SJSA1 (cell line): ENCODE measurements at places on chromosomes 6 and 20. TPM values are rescaled to one million over a fixed set of nuclear protein-coding genes. Genes with fewer than 3 reads are reported as not detected.

Gene DLL1
- 0.03 TPM in 1 of 2 replicates, not detected in the other for total RNA-seq

Gene NMBR
- total RNA-seq = not detected in 2 replicates

Gene FNDC1
- 4.9 and 5.7 TPM in 2 replicates for total RNA-seq

Gene GTF3C6
- total RNA-seq = 157 and 191 TPM in 2 replicates

Gene CALHM5
- total RNA-seq = 6.2 and 7.2 TPM in 2 replicates

GRCh38 chr6:119207327-119207726 lies 128.9 kb upstream of the FAM184A start:
- H3K36me3 ChIP-seq = no peaks in the 10 kb centered on the region
- no peaks in the 10 kb centered on the region for H3K4me1 ChIP-seq
- H3K27me3 ChIP-seq = no peaks in the 10 kb centered on the region

GRCh38 chr6:131685266-131685780 lies 15.9 kb downstream of the OR2A4 start:
- no peak overlapping the region for H3K4me3 ChIP-seq
- H3K27me3 ChIP-seq = no peaks in the 10 kb centered on the region
- no peaks in the 10 kb centered on the region for H3K36me3 ChIP-seq
- no peak for DNase-seq
- H3K27ac ChIP-seq = no peak overlapping the region
- peaks cover 10% of the 10 kb centered on the region for H3K4me1 ChIP-seq

- H3K36me3 ChIP-seq = no peaks in the 10 kb centered on the region
- H3K4me1 ChIP-seq = peaks cover 5% of the 10 kb centered on the region
- no peak overlapping the region for H3K4me3 ChIP-seq
- no peaks in the 10 kb centered on the region for H3K27me3 ChIP-seq
Observed at GRCh38 chr20:10360878-10361277, 73.1 kb downstream of the MKKS start.

- peak; percentile 76 for DNase-seq
- H3K27ac ChIP-seq = peak overlapping the region; percentile 84
- no peak overlapping the region for H3K4me3 ChIP-seq
- H3K36me3 ChIP-seq = no peaks in the 10 kb centered on the region
- no peaks in the 10 kb centered on the region for H3K27me3 ChIP-seq
- H3K4me1 ChIP-seq = peaks cover 29% of the 10 kb centered on the region
Observed at GRCh38 chr6:10369896-10370295, 45.0 kb downstream of the TFAP2A start.

- H3K27me3 ChIP-seq = no peaks in the 10 kb centered on the region
- no peaks in the 10 kb centered on the region for H3K4me1 ChIP-seq
- H3K4me3 ChIP-seq = no peak overlapping the region
Observed at GRCh38 chr20:52379723-52380336, 188.3 kb upstream of the ZFP64 start.

- H3K27me3 ChIP-seq = no peaks in the 10 kb centered on the region
- H3K27ac ChIP-seq = no peak overlapping the region
- no peak for DNase-seq
- no peaks in the 10 kb centered on the region for H3K36me3 ChIP-seq
- H3K4me3 ChIP-seq = no peak overlapping the region
- 0 out of 2 replicates have a peak, but pooled peaks cover 5% of the 10 kb centered on the region for H3K4me1 ChIP-seq
Observed at GRCh38 chr6:165574220-165575157, 88.6 kb downstream of the PDE10A start.

GRCh38 chr6:114997813-114998292 lies 655.0 kb upstream of the HS3ST5 start:
- no peaks in the 10 kb centered on the region for H3K36me3 ChIP-seq
- no peak overlapping the region for H3K27ac ChIP-seq
- no peaks in the 10 kb centered on the region for H3K4me1 ChIP-seq

DNA sequence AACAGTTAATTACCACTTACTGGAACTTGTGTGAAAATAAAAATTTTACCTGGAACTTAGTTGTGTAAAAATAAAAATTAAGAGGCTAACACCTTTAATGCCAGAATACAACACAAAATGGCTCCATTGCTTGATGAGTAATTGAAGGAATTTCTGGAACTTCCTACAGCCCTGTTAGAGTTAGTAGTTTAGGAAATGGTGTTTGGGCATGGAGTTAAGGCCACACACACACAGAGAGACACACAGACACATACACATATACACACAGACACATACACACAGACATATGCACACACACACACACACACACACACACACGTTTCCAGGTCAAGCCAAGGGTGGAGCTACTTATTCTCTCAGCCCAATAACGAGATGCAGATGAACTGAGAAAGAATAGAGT lies 20.6 kb upstream of the CST3 start:
- no peaks in the 10 kb centered on the region for H3K36me3 ChIP-seq
- H3K4me3 ChIP-seq = no peak overlapping the region
- no peaks in the 10 kb centered on the region; the same call in 1 of the 2 replicates for H3K27me3 ChIP-seq
- no peak overlapping the region for H3K27ac ChIP-seq
- H3K4me1 ChIP-seq = peaks cover 7% of the 10 kb centered on the region

DNA sequence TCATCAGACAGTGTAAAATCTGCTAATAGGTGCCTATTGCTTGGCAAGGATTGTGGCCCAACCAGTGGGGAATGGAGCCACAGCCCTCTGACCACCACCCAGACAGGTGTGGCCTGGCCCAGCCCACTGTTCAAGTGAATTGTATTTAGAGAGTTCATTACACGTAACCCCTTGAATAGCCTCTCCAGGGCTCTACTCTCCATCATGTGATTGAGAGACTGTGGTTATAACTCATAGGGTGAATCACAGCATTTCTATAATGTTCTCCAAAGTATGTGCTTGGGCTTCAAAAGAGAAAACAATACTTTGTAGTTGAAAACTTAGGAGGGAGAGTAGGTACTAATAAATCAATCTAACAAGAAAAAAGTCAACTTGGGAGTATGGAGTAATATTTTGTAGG lies 38.4 kb downstream of the ALDH8A1 start:
- DNase-seq = peak; percentile 18
- peaks cover 23% of the 10 kb centered on the region for H3K4me1 ChIP-seq
- H3K27ac ChIP-seq = no peak overlapping the region

DNA sequence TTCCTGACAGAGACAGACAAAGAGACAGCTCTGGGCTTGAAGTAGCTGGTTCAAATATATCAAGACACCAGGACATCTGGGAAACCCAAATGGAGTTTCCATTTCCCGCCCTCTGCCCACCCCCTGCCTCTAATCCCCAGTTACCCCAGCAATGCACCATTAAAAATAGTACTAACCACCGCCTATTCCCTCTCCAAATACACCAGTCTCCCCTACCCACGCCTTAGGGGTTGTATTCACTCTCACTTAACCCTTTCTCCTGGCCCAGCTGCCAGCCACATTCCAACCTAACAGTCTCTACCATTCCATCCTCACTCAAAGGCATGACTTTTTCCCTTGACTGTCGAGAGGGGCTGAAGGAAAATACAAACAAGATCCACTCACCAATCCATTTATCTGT lies 22.4 kb downstream of the GABBR1 start:
- no peak overlapping the region for H3K4me3 ChIP-seq
- H3K4me1 ChIP-seq = peaks cover 12% of the 10 kb centered on the region

DNA sequence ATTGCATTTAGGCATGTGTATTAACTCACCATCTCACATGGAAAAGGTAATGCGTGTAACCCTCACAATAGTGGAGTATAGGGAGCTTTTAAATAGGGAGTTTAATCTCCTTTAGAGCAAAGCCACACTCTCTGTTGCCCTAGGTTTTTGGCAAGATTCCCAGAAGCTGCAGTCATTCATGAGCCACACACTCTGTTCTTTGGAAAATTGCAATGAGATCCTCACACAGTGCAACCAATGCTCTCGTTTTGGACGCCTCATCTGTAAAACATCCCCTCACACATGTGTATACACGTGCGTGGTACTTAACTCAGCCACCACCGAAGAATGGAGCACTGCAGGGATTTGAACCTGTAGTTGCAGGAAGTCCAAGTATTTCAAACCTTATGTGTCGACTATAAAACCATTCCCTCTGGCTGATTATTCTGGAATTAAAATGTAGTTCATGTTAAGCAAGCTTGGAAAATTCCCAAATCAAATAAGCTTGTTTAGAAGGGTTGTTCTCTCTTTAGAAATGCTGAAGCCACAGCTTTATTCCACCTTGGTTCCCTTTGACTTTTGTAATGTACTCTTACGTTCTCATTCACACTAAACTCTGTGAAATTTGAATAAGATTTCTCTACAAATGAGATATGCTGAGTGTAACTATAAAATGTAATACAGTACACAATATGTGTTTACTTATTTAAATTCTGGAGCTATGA lies 489.8 kb upstream of the MANEA start:
- no peaks in the 10 kb centered on the region for H3K27me3 ChIP-seq
- H3K4me3 ChIP-seq = no peak overlapping the region
- no peaks in the 10 kb centered on the region for H3K4me1 ChIP-seq
- DNase-seq = no peak
- H3K36me3 ChIP-seq = no peaks in the 10 kb centered on the region

DNA sequence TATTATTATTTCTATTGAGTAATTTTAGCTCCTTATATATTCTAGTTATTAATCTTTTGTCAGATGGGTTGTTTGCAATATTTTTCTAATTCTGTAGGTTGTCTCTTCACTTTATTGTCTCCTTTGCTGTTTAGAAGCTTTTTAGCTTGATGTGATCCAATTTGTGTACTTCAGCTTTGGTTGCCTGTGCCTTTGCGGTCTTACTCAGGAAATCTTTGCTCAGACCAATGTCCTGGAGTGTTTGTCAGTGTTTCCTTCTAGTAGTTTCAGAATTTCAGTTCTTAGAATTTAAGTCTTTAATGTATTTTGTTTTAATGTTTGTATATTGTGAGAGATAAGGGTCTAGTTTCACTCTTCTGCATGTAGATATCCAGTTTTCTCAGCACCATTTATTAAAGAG lies 916.0 kb upstream of the EYS start:
- no peak overlapping the region for H3K27ac ChIP-seq
- no peak for DNase-seq
- no peaks in the 10 kb centered on the region for H3K4me1 ChIP-seq
- H3K36me3 ChIP-seq = no peaks in the 10 kb centered on the region

DNA sequence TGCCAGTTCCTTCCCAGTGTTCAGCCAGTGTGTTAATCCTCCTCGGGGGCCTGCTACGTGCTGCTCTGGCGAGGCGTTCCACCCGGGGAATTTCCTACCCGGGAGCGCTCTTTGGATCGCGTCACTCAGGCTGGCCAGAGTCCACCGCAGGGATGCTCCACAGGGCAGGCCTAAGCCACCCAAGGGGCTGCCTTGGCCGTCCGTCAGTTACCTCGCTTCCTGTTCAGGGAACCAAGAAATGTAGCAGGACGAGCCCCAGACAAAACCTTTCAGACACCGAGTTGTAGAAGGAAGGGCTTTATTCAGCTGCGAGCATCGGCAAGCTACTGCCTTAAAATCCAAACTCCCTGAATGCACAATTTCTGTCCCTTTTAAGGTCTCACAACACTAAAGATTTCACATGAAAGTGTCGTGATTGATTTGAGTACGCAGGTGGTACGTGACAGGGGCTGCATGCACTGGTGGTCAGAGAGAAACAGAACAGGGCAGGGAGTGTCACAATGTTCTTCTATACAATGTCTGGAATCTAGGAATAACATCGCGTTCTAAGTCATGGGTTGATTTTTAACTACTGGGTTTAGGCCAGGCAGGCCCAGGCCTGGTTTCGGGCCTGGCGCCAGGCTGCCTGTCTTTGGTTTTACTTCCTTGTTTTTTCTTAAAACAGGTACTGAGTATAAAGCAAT lies 15.7 kb upstream of the POU5F1 start:
- no peak for DNase-seq
- no peaks in the 10 kb centered on the region for H3K4me1 ChIP-seq
- no peaks in the 10 kb centered on the region for H3K36me3 ChIP-seq
- H3K4me3 ChIP-seq = no peak overlapping the region

DNA sequence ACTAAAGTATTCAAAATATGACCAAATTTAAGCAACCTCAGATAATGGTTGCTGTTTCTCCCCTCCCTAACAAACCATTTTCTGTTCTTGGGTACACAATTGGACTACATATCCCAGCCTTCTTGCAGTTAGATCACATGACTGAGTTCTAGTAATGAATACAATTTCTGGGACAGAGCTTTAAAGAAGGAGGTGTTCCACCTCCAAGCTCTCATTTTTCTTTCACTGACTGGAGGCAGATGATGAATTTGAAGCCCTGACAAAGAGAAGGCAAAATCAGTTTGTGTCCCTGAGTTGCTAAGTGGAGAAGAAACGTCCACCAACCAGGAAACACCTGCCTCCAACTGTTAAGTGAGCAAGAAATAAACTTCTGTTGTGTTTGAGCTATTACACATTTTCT lies 117.2 kb downstream of the LCA5 start:
- no peaks in the 10 kb centered on the region for H3K27me3 ChIP-seq
- H3K4me3 ChIP-seq = no peak overlapping the region
- H3K36me3 ChIP-seq = no peaks in the 10 kb centered on the region
- no peak overlapping the region for H3K27ac ChIP-seq
- 0 out of 2 replicates have a peak, but pooled peaks cover 5% of the 10 kb centered on the region for H3K4me1 ChIP-seq
- no peak for DNase-seq

- H3K4me1 ChIP-seq = peaks cover 45% of the 10 kb centered on the region
- H3K27me3 ChIP-seq = no peaks in the 10 kb centered on the region
- peak overlapping the region; percentile 84 for H3K27ac ChIP-seq
- H3K36me3 ChIP-seq = no peaks in the 10 kb centered on the region
Observed at GRCh38 chr6:29964887-29965562, 22.7 kb downstream of the HLA-A start.

DNA sequence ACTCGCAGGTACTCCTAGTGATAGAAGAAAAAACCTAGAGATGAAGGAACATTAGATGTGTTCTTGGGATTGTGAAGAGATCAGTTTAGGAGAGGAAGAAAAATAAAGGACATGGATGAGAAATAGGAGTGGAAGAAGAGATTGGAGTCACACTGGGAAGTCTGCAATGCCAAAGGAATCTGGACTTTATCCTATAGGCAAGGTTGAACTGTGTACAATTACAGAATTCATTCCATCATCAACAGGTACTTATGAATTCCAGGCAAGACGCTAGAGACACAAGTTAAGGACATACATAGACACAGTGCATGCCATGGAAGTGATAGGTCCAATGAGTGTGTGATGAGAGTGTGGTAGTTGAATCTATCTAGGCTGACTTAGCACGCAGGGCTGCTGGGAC lies 101.3 kb downstream of the EDN1 start:
- H3K27me3 ChIP-seq = no peaks in the 10 kb centered on the region
- no peaks in the 10 kb centered on the region for H3K4me1 ChIP-seq
- H3K4me3 ChIP-seq = no peak overlapping the region
- no peaks in the 10 kb centered on the region for H3K36me3 ChIP-seq

DNA sequence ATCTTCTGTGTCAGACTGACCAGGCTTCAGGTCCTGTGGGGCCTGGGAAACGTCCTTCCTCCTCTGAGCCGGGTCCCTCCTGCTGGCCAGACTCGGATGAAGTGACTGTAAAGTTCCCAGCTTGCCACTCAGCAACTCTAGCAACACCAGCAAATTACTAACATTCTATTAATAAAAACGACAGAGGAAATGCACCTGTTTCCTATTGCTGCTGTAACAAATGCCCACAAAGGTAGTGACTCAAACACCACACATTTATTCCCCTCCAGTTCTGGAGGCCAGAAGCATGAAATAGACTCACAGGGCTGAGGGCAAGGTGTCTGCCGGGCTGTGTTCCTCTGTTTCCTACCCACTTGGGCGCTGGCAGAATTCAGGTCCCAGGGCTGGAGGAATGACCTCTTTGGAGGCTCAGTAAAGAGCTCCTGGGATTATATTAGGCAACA lies 48.8 kb downstream of the CTCFL start:
- H3K27me3 ChIP-seq = no peaks in the 10 kb centered on the region
- peak overlapping the region; percentile 48 for H3K27ac ChIP-seq
- peaks cover 22% of the 10 kb centered on the region for H3K4me1 ChIP-seq
- H3K4me3 ChIP-seq = no peak overlapping the region
- DNase-seq = no peak

GRCh38 chr6:26312501-26313397 lies 52.2 kb upstream of the BTN3A2 start:
- no peaks in the 10 kb centered on the region for H3K36me3 ChIP-seq
- no peak overlapping the region for H3K27ac ChIP-seq
- no peaks in the 10 kb centered on the region for H3K27me3 ChIP-seq
- peaks cover 19% of the 10 kb centered on the region for H3K4me1 ChIP-seq
- DNase-seq = peak; percentile 88
